ENCODE measurements at places on chromosomes 12 and 14. TPM values are rescaled to one million over a fixed set of nuclear protein-coding genes. Genes with fewer than 3 reads are reported as not detected.

- DNase-seq: peak; percentile 85
Measured at GRCh38 chr14:77301103-77301502, 19.6 kb downstream of the POMT2 start.

GRCh38 chr12:47160316-47161244, 80.8 kb upstream of the AMIGO2 start:
- DNase-seq: no peak

- no peak for DNase-seq
Measured at GRCh38 chr12:116547955-116548501, 11.2 kb upstream of the MAP1LC3B2 start.

GRCh38 chr12:114215746-114216145, 190.2 kb downstream of the TBX5 start:
- DNase-seq: no peak

GRCh38 chr12:19959353-19959752, 409.0 kb upstream of the PDE3A start:
- DNase-seq: no peak

- no peak for DNase-seq
Measured at GRCh38 chr12:112164011-112164660, 38.8 kb downstream of the TRAFD1 start.

DNA sequence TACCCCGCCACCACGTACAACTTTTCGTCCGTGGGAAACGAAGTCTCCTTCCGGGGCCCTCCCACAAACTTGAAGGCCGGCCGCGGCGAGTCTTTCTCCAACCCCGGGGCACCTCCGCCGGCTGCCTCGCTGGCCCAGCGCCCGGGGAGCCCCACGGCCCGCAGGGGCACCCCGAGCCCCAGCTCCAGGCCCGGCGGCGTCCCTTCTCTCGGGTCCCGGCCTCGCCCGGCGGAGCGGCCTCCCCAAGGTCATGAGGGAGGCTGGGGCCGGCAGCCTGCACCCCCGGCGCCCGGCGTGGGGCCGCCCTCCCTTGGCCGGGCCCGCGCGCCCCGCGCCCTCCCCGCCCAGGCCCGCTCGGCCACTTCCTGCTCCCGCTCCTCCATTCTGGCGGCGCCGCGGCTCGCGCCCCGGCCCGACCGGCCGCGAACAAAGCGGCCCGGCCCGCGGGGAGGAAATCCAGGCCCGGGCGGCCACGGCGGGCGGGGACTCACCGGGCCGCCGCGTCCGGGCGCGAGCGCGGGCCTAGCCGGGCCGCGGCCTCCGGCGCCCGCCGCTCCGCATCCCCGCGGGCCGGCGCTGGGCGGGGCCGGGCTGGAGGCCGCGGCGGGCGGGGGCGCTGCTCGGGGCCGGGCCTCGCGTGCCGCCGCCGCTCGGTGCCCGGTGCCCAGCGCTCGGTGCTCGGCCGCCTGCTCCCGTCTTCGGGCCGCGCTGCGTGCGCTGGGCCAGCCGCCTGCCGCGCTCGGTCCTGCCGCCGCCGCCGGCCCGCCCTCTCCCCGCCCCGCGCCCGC, at the start of gene AKT1:
Gene AKT1 (minus strand): TSS at position 756 of the 788 bp plus-strand sequence. CDS start 3,105 bp downstream, outside the sequence.
- no peak for DNase-seq

- no peak for DNase-seq
Measured at GRCh38 chr12:27973487-27973890, 956 bp upstream of the PTHLH start.

DNA sequence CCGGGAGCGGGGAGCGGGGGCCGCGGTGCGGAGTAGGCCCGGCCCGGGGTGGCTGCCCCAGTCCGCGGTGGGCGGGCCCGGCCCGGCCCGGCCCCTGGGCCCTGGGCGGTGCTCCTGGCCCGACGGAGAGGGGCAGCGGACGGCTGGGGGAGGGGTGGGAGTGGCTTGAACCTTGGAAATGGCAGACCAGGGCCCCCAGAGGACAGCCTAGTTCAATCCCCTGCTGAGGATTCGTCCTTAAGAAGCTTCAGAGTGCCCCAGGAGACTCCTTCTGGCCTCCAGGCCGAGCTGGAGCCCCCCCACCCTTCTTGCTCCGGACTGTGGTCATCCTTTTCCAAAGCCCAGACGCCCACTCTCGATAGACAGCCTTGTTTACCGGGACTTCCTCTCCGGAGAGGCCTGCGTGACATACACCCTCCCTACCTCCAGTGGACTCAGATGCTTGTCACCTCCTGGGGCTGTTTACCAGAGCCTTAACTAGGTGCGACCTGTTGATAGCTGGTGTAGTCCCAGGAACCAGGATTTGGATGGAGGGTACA, 458 bp downstream of the KHNYN start:
- DNase-seq: peak; percentile 63

GRCh38 chr14:29077916-29078315, 311.3 kb downstream of the FOXG1 start:
- no peak for DNase-seq

DNA sequence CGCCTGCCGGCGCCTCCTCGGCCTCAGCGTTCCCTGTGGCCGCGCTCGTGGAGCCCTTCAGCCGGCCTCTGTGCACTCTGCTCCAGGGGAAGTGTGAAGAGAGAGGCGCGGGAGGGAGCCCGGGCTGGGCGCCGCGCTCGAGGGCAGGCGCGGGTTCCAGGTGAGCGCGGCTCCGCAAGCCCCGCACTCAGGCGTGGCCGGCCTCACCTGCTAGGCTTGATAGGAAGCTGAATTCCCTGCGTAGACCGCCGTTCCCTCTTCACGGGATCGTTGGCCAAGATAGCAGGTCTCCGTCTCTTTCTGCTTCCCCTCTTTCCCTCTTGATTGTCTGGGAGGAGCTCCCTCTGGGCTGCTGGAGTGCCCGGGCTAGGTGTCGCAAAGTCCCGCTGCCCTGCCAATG, 89.7 kb downstream of the ASCL4 start:
- no peak for DNase-seq

DNA sequence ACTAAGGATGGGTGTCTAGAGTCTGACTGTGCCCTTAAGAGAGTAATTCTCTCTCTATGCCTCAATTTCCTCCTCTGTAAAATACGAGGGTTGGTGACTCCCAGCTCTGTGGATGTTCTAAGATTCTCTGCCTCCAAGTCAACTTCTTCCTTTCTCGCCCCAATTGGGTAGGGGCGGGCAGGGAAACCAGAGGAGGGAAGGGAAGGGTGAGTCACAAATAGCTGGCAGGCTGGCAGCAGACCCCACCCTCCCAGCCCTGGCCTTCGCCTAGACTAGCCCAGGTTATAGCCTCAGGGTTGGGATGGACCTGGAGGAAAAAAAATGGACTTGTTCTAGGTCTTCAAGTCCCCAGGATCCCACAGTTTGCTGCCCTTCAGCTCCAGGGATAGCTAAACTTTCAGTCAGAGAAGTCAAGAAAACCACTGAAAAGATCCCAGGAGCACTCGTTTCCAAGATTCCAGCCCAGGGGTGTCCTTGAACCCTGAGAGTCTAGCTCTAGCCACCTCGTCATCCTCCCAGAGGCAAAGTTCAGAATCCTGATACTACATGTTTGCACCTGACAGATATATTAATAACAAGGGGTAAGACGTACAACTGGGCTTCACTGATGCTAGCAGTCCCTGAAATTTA, 2.3 kb downstream of the DGKA start:
- no peak for DNase-seq

GRCh38 chr12:48858043-48858442, 6.1 kb upstream of the DDX23 start:
- no peak for DNase-seq

DNA sequence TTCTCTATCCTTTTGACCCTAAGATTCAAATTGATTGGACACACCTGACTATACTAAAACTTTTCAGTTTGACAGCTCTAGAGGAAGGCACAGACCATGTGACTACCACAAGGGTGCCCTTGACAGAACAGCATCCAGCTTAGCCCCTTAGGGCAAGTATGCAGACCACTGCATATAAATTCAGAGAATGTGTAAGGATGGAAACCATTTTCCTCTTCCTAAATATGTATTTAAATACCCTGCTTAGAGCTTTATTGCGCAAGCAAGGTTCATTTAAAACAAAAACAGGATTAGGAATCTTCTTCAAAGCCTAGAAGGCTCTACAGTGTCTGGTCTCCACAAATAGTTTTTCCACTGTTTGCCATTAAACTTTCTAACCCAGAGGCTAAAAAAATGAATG, 202.8 kb downstream of the MED13L start:
- no peak for DNase-seq

DNA sequence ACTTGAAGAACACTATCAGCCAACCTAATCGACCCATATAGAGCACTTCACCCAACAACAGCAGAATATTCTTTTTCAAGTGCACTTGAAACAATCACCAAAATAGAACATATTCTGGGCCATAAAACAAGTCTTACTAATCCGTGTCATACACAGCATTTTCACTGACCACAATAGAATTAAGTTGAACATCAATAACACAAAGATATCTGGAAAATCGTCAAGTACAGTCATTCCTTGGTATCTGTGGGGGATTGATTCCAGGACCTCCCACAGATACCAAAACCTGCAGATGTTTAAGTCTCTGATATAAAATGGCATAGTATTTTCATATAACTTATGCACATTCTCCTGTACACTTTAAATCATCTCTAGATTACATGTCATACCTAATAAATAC, 295.7 kb downstream of the BCL11B start:
- no peak for DNase-seq

- no peak for DNase-seq
Measured at GRCh38 chr12:3557116-3557697, 66.2 kb downstream of the PRMT8 start.

DNA sequence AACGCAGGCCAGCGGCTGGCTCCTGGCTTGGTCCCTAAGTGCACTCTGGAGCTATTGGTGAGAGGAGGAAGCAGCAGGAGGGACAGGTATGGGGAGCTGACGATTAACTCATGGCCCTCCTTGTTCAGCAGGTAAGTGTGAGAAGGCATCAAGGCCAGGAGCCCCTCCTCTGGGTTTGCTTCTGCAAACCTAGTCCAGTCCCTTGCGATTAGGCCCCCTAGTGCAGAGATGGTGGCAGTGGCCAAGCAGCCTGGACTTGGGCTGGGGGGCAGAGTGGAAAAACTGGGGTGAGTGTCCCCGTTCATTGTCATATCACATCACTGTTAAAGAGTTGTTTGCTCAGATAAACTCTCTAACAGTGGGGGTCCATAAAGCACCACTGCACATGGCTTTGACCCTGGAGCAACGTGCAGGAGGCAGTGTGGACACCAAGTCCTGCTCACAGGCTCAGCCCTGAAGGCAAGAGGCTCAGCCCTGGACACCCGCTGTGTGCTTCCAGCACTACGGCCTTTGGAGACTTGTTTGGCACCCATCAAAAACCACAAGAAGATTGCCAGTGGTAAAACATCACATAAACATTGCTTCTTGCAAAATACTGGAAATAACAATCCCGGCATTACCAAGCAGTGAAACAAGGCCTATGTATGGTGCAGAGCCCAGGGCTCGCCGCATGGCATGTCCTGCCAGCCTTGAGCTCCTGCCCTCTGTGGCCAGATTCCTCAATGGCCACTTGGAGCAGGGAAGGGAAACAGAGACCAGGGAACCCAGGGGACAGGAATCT, 184.3 kb upstream of the RTL1 start:
- no peak for DNase-seq

DNA sequence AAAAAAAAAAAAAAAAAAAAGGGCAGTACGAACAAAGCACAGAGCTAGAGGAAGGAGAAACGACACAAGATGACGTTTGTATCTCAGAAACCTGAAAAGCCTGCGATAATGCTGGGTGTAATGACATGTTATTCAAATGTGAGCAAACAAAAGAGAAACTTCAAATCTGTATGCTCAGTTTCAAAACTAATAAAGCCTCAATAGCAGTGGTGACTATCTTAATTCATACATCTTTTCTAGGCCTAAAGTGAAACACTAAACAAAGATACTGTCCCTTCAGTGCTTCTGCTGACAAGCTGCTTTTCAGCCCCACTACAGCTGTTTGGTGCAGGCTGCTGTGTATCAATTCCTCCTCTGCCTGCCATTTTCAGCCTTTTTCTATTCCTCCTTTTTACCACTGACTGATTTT, 15.8 kb downstream of the ITPR2 start:
- DNase-seq: no peak

DNA sequence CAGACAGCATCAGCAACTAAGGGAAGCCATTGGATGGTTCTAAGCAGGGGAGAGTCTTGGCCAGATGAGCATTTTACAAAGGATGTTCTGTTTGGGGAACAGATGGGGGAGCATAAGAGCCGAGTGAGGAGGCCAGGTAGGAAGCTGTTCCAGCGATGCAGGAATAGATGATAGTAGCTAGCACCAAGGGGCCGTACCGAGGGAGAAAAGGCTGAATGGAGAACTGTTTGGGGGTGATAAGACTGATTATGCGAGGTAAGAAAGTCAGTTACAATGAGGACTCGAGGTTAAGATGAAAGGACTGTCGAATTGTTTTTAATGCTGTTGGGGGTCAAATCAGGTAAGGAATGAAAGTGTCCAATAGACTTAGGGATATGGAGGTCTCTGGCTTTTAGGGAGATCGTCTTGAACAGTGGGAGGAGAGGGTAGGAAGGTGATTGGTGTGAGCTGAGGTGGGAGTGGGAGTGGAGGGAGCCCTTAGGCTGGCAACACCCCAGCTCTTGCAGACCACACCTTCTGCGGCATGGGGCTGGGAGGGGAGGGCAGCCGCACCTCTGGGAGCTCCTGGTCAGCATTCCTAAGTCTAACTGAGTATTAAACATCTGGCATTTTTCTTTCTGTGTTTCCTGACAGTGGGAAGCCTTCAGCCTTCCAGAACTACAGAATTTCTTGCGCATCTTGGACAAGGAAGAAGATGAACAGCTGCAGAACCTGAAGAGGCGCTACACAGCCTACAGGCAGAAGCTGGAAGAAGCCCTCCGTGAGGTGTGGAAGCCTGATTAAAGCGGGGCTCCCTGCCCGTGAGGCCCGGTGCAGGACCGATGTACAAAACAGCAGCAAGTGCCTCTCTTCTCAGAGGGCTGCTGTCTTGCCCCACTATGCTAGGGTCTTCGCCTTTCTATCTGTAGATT, 64.8 kb downstream of the GNS start:
- DNase-seq: no peak

GRCh38 chr14:33017016-33017415, 78.3 kb downstream of the NPAS3 start:
- no peak for DNase-seq

Gene CLEC1A
- total RNA-seq: 19.4 TPM

Gene DTD2
- 48.1 TPM for total RNA-seq

Gene CLEC4E
- total RNA-seq: 0.30 TPM

Gene SLC2A14
- total RNA-seq: 4.4 TPM

Gene CD4
- total RNA-seq: 7.5 TPM

Gene NANOG
- 0.87 TPM for total RNA-seq

Gene SAMD4A
- total RNA-seq: 47.4 TPM

Gene SLC7A7
- total RNA-seq: 14.7 TPM

Gene BDKRB1
- 2.4 TPM for total RNA-seq
